ENCODE measurements at places on chromosomes 1 and 21.

GRCh38 chr1:54163051-54163450, 10.3 kb upstream of the CDCP2 start:
- no peak for DNase-seq

DNA sequence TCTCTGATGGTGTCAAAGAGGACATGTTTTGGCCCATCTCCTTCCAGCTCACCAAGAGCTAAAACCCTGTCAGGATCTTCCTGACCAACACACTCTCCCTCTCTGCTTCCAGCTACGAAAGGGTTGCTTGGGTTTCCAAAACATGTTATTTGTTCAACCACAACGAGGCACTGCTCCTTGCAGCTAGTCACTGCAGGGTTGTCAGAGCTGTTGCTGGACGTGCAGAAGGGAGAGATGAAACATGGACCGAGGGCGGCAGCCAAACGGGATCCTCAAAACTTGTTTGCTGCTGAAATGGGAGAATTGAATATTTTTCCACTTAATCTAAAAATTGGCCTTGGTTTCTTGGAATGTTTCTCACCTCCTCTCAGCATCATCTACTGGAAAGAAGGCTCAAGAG, 12.4 kb downstream of the ZBTB18 start:
- no peak for DNase-seq

GRCh38 chr1:66505671-66506392, 28.1 kb upstream of the SGIP1 start:
- no peak for DNase-seq

- no peak for DNase-seq
Measured at GRCh38 chr1:28885472-28885877, 28.9 kb upstream of the EPB41 start.

DNA sequence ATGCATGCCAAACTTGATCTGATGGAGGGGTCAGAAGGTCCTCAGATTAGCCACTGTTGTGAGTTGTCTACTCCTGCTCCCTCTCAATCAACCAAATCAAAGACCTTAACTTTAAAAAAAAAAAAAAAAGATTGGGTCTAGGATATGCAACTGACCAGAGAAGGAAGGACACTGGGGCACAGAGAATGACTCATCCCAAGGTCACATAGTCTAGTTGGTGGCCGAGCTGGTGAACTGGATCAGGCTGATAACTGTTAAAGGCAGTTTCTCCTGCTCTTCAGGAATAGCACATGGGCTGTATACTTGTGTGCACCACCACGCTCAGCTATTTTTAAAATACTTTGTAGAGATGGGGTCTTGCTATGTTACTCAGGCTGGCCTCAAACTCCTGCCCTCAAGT, 14.8 kb upstream of the S100A7 start:
- no peak for DNase-seq

DNA sequence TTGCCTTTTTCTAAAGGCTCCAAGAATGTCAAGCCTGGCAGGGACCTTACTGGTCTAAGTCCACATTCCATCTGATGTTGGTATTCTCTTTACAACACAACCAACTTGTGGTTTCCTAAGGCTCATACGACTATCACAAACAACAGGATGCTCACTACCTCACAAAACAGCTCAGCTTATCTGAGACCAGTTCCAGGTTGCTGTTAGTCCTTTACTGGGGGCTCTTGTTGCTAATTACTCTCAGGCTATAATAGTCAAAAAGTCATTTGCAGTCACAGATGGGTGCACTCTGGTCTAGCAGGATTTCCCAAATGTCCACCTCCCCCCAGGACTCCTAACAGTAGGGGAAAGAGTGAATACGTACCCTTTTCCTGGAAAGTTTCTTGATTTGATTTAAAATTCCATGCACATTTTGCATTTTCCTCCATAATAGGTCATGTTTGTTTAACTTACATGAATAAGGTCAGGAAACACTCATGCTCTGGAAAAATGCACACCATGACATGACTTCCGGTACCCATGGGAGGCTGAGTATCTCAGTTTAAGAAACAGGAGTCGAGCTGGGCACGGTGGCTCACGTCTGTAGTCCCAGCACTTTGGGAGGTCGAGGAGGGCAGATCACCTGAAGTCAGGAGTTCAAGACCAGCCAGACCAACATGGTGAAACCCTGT, 16.0 kb downstream of the LCK start:
- no peak for DNase-seq

DNA sequence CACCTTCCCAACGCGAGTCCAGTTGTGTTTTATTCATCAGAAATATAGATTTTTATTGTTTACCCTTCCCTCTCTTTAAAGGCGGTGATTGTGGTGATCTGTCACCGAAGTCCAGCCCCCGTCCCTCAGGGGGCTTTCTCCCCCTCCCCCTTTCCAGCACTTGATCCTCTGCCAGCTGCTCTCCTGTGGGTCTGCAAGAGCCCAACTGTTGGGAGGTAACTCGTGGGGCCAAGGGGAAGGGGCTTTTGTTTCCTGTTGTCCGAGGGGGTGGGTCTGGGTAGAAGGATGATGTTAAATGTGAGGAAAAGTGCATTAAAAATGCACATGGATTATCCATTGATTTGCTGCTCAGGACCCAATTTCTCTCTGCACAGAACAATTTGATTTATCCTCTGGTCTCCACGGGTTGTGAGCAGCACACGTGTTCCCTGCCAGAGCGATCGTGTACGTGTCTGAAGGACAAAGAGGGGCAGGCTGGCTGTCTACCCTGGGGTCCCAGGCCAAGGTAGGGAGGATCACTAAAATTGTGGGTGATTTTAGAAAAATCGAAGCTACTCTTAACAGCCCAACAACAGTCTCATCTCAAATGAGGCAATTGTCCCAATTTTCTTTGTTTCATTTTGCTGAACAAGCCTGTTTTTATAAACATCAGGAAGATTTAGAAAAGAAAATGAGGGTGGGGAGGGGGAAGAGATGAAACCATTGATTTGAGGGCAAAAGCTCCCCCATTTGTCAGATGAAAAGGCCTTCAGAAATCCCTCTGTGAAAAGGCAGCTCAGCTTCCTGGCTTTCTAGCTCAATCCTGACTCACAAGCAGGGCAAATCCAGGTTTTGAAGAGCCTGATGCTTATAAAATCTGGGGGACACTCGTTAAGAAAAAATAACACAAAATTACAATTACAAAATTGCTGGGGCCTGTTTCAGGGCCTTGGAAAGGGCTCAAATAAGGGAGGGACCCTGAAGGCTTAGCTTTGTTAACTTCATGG, 176.2 kb downstream of the RHOU start:
- no peak for DNase-seq

DNA sequence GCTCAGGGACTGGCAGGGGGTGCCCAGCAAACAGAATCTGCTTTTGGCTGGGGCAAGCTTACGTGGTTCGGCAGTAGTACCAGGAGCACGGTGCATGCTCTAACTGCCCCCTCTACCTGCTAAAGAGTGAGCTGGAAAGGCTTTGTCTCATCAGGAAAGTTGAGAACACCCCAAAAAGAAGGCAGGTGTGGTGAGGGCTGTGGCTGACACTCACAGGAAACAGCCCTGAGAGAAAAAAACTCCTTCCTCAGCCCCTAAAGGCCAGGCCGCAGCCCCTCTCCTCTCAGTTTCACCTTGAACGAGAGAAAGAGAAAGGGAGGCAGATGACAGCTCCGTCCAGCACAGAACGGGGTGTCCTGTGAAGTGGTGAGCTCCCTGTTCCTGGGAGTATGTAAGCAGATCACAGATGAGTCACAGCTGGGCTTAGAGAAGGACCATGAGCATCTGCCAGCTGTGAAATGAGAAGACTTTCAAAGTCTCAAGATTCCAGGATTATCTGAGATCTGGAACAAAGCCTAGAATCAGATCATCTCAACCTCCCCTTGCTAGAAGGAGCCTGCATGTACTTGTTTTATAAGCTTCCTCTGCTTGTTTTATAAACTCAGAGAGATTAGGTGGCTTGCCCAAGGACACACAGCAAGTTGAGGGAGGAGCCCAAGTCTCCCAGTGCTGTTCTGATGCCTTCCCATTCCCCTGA, 13.4 kb downstream of the LAPTM5 start:
- no peak for DNase-seq

GRCh38 chr1:226938903-226939437, 1.1 kb upstream of the COQ8A start:
- peak; percentile 22 for DNase-seq

DNA sequence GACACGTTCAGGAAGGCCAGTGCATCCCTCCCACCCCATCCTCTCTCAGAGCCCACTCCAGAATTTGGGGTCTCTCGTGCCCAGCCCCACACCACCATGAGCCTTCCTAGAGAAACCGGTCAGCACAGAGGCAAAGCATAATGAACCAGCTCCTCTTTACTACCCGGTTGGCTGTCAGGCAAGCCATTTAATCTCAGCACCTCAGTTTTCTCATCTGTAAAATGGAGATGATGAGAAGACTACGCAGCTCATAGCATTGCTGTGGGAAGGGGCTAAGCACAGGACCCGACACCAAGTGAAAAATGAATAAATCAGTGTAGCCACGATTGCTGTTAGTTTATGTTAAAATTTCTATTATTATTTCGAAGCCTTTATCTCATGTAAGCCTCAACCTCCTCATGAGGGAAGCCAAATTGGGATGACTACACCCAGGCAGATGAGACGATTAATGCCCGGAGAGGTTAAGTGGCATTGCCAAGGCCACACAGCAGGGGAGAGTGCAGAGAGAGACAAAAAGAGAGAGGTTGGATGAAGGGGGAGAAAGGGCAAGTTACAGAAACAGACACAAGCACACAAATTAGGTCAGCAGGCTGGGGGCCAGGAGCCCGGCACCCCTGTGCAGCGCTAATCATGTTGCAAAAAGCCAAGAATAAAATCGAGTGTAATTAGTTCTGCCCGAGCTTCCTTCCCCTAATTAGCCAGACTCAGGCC, 25.7 kb downstream of the SDC3 start:
- DNase-seq: no peak

DNA sequence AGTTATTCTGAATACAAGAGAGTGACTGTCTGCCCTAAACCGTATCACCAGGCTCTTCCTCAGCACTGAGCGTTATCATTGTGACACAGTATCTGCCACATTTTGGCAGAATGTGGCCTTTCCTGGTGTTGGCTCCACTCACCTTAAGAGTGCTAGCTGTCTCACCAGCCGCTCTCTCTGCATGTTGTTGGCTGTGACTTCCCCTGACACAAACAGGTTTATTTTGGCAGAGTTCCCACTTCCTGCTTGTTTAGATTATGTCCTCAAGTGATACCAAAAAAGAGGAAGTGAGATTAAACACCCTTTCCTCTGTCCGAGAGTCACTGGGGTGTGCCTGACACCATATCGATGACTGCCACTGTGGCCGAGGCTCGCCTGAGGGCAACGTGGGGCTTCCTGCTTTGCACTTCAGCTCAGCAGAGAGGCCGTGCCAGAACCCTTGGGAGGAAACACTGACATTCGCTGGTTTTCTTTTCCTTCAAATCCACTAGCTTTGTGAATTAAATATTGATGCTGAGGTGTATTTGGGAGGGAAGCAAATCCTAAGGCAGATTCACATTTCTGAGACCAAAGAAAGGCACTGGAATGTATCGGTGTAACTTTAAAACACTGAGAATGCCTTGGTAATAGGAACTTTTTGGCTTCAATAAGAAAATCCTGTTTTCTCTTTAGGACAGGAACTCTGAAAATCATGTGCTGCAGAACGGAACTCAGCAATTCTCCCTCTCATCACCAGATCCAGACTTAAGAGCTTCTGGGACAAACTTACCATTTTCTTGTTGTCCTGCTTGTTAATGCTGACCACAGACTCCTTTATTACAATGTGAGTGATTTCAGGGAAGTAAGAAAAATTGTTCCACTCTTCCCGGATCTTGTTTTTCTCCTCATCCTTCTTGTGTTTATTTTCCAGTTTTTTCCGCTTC, 102.1 kb downstream of the JAK1 start:
- DNase-seq: no peak

- no peak for DNase-seq
Measured at GRCh38 chr1:11151826-11152612, 37.1 kb upstream of the ANGPTL7 start.

- no peak for DNase-seq
Measured at GRCh38 chr1:243710467-243710866, 139.6 kb downstream of the AKT3 start.

DNA sequence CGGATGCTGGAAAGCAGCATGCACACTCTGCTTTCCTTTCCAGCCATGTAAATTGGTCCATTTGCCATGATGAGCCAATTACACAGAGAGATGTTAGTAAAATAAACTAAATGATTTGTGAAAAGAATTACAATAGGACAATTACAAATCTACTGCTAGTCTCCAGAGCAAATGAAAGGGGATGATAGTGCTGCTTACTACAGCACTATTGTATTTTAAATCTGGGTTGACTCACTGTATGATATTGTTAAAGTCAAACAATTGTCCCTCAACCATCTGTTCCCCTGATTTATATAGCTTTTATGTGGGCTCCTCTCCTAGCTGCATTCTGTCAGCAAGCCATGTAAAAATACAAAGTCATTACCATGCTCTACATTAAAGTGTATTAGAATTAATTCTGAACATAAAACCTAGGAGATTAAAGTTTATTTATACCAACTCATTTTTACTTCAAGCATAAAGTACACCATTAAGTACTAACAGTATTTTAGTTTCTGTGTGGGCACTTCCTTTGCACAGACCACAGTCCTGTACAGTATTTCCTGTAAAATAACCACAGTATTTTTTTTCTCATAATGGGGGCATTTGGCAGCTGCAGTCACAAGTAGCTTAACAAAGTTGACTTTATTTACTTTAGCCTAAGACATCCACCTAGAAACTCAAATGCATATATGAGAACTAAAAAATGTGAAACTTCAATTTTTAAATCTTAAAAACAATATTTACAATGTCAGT, 135.8 kb downstream of the VAV3 start:
- peak; percentile 91 for DNase-seq

- no peak for DNase-seq
Measured at GRCh38 chr1:168223681-168224540, 1.9 kb upstream of the SFT2D2 start.

DNA sequence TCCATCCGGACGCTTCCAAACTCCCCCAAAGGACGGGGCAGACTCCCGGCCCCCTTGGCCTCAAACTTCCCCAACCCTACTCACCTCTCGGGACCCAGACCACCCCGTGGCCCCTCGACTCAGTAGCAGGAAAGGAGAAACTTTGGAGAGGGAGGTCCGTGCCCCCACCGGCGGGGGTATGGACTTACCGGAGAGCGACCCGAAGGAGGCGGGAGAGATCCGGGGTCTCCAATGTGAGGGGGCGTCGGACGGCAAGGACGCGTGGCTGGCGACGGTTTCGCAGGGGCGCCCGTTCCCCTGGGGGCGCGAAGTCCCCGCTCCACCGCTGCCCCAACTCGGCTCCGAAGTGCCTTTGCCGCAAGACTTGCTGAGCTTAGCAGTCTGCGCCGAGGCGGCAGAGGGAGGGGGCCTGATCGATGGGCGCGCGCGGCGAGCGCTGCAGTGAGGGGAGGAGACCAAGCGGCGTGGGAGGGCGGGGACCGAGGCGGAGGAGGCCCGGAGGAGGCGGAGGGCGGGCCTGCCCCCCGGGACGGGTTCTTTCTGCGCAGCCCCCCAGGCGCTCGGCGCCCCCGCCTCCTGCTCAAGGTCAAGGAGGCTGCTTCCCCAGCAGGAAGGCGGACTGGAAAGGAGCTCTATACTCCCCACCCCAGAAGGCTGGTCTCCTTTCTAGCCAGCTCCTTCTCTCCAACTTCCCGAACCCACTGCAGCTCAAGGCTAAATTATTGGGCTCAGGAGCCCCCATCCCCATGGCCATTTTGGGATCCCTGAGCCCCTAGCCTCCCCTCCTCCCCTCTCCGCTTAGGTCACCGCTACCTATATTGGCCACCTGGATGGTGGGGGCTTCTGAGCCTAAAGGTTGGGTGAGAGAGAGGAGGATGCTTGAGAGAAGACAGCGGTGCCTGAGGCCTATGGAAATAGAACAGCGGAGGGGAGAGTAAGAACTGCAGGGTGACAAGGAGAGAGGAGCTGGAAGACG, at the start of gene SYT2:
SYT2 (minus strand) TSS at position 385 of the 976 bp plus-strand sequence. CDS start 104,682 bp downstream, outside the sequence.
- no peak for DNase-seq
